Osteocyte (in vitro differentiated cells): ENCODE measurements at places on chromosomes 11 and 22. TPM values are rescaled to one million over a fixed set of nuclear protein-coding genes. Genes with fewer than 3 reads are reported as not detected.

- DNase-seq: no peak
- no peak overlapping the region for H3K4me3 ChIP-seq
- H3K27ac ChIP-seq: no peak overlapping the region
- H3K36me3 ChIP-seq: no peaks in the 10 kb centered on the region
These were observed 13.6 kb upstream of the OR56B1 start for GRCh38 chr11:5722622-5723021.

DNA sequence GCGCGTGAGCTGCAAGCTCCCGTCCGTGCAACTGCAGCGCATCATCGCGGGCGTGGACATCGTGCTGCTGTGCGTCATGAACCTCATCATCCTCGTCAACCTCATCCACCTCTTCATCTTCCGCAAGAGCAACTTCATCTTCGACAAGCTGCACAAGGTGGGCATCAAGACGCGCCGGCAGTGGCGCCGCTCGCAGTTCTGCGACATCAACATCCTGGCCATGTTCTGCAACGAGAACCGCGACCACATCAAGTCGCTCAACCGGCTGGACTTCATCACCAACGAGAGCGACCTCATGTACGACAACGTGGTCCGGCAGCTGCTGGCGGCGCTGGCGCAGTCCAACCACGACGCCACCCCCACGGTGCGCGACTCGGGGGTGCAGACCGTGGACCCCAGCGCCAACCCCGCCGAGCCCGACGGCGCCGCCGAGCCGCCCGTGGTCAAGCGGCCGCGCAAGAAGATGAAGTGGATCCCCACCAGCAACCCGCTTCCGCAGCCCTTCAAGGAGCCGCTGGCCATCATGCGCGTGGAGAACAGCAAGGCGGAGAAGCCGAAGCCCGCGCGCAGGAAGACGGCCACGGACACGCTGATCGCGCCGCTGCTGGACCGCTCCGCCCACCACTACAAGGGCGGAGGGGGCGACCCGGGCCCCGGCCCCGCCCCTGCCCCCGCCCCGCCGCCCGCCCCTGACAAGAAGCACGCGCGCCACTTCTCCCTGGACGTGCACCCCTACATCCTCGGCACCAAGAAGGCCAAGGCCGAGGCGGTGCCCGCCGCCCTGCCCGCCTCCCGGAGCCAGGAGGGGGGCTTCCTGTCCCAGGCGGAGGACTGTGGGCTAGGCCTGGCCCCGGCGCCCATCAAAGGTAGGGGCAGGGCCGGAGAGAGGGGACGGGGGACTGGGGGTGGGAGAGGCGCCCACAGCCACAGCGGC, 7.3 kb downstream of the PANX2 start:
- H3K36me3 ChIP-seq: no peaks in the 10 kb centered on the region
- no peak for DNase-seq
- no peaks in the 10 kb centered on the region for H3K27me3 ChIP-seq
- no peak overlapping the region for H3K27ac ChIP-seq
- no peaks in the 10 kb centered on the region for H3K4me1 ChIP-seq
- H3K4me3 ChIP-seq: no peak overlapping the region

GRCh38 chr22:28379075-28379779, 300.4 kb downstream of the TTC28 start:
- DNase-seq: no peak
- no peak overlapping the region for H3K4me3 ChIP-seq
- no peaks in the 10 kb centered on the region for H3K27me3 ChIP-seq
- H3K36me3 ChIP-seq: no peaks in the 10 kb centered on the region
- H3K4me1 ChIP-seq: peaks cover 41% of the 10 kb centered on the region
- H3K27ac ChIP-seq: no peak overlapping the region

- peaks cover 11% of the 10 kb centered on the region for H3K27me3 ChIP-seq
- H3K27ac ChIP-seq: no peak overlapping the region
- H3K4me3 ChIP-seq: no peak overlapping the region
These were observed 1527.9 kb downstream of the BRD1 start for GRCh38 chr22:48299801-48300200.

Gene LGR4
- total RNA-seq: 59.5 and 61.9 TPM in 2 replicates

Gene SLC5A1
- not detected in 2 replicates for total RNA-seq

Gene SCGB2A2
- total RNA-seq: not detected in 2 replicates

Gene TSGA10IP
- not detected in 2 replicates for total RNA-seq

Gene OR52I2
- not detected in 2 replicates for total RNA-seq

Gene CRYAB
- 35.5 and 42.3 TPM in 2 replicates for total RNA-seq

Gene CBLIF
- total RNA-seq: not detected in 2 replicates

Gene ACTN3
- 0.11 TPM in 1 of 2 replicates, not detected in the other for total RNA-seq

Gene BACE1-AS
- total RNA-seq: 8.3 and 10.9 TPM in 2 replicates

Gene P2RY6
- not detected in 2 replicates for total RNA-seq

Gene ATG13
- 87.2 and 88.6 TPM in 2 replicates for total RNA-seq

Gene UBQLN3
- not detected in 2 replicates for total RNA-seq
